RKO (cell line): ENCODE measurements at places on chromosomes 3 and 15.

DNA sequence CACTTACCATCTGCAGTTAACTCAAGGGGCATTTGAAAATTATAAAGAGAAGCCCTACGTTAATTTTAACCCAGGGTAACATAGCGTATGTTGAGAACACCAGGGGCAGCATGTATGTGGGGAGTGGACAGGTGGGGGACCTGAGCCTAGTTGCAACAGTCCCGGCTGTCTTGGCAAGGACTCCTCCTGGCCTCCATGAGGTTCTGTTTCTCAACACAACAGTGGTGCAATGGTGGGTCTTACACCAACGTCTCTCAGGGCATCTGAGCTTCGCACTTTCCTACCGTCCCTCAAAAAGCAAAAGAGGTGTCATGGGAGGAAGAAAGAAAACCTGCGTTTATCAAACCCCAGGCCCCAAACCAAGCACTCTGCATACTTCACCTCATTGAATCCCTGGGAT, 50.6 kb downstream of the MGLL start:
- DNase-seq = no peak

DNA sequence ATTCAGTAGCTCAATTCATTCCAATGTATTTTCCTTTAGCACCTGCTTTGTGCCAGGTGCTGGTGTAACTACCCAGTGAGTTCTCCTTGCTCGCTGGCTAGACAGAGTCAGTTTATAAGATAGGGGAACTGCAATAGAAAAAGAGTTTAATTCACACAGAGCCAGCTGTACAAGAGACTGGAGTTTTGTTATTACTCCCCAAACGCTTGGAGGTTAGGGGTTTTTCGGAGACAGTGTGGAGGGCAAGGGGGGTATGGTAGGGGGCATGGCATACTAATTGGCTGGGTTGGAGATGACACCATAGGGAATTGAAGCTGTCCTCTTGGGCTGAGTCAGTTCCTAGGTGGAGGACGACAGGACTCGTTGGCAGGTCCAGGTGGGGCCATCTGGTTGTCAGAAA, 5.4 kb upstream of the CFAP91 start:
- DNase-seq = no peak

DNA sequence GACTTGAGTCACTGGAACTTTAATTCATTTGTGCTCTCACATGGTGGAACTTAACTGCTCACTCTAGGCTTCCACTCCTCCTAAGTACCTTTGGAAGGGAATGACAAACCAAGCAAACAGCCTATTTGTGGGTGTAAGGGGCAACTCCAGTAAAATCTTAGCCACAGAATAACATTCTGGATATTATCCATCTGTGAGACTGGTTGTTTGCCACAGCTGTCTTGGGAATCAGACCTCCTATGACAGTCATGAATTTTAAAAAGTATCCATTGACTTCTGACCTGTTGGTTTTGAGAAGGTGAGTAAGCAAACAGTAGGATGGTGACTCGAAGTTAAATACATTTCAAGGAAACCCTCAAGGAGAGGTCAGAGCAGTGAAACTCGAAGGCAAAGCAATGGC, 147.3 kb upstream of the CDIN1 start:
- no peak for DNase-seq

- DNase-seq = no peak
Measured at GRCh38 chr3:127006781-127007436, 24.0 kb downstream of the PLXNA1 start.

DNA sequence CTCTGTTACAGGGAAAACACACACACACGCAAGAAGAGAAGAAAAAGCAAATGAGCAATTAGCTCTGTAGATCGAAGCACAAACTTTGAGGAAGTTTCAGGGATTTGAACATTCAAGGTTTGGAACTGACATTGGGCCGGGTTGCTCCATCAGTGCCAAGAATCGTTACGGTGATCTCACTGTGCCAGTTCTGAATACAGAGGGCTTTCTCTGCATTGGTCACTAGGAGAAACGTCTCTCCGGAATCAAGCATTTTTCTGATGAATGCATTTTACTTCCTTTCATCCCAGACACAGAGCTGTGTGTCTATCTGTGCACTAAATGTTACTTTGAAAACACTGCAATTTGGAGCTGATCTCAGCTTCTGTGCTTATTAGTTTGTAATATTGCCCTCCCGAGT, 11.2 kb downstream of the HRH1 start:
- no peak for DNase-seq

DNA sequence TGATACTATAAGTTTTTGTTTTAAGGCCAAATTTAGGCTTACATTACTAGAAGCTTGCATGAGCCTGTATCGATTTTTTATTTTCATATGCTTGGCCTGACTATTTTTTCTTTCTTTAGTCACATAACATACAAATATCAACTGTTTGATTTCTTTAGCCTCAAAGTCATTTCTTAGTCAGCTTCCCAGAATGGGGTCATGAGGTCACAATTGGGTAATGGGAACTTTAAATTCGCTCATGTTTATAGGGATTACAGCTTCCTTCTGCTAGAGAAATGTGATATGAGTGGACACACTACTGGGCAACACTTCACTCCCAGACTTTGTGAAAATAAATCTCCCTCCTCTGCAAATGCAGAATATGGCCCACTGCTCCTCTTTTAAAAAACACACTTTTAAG, 9.1 kb upstream of the TIPARP start:
- DNase-seq = no peak

GRCh38 chr3:69864141-69864540, 124.9 kb downstream of the MITF start:
- no peak for DNase-seq

- no peak for DNase-seq
Measured at GRCh38 chr3:149599236-149599635, 58.6 kb downstream of the WWTR1 start.

GRCh38 chr3:144957398-144958101, 985.9 kb downstream of the DIPK2A start:
- DNase-seq = no peak

DNA sequence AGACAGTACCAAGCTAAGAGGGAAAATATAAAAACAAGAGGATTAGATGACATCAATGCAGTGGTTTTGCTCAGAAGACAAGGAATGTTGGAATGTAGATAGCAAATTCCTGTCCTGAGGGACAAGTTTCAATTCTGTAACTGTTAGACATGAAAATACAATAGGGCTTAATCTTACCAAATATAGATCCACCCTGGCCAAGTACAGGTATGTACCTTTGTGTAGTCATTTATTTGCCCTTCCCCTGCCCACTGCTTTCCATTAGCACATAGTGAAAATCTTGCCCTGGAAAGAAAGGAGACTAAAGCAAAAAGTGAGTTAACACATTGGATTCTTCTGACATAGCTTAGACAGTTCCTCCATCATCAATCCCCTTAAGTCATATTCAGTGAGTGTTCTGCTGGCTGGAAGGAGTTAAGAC, 389.0 kb upstream of the THBS1 start:
- DNase-seq = no peak

DNA sequence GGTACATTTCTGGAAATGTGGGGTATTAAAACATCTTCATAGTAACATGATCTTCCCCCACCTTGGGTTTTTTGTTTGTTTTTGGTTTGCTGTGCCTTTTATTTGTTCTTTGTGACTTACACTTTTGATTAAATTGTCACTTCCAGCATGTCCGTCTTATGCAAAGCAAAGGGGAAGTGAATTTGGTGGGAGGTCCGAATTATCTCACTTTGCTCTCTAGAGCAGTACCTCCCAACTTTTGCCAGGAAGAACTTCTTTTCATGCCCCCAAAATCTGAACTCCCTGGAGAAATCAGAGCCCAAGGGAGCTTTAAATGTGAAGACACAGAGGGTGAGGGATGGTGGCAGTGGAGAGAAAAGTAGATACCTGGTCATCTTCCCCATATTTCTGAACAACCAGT, 173.1 kb downstream of the IL5RA start:
- DNase-seq = no peak

- no peak for DNase-seq
Measured at GRCh38 chr3:120634539-120634938, 38.4 kb downstream of the NDUFB4 start.

GRCh38 chr3:57184526-57184925, 15.3 kb downstream of the HESX1 start:
- DNase-seq = no peak

DNA sequence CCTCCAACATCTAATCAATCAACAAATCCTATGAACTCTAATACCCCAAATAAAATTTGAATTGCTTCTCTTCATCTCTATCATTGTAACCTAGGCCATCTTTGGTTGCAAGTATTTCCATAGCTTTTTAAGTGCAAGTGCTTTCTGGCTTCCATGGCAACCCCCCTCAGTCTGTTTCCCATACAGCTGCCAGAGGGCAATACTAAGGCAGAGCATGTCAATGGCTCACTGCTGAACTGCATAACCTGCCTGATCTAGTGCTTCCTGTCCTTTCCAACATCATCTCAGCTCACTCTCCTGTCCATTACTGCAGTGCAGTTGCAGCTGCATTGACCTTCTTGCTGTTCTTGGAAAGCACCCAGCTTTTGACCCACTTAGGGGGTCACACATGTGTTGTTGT, 198.4 kb downstream of the WNT5A start:
- no peak for DNase-seq

DNA sequence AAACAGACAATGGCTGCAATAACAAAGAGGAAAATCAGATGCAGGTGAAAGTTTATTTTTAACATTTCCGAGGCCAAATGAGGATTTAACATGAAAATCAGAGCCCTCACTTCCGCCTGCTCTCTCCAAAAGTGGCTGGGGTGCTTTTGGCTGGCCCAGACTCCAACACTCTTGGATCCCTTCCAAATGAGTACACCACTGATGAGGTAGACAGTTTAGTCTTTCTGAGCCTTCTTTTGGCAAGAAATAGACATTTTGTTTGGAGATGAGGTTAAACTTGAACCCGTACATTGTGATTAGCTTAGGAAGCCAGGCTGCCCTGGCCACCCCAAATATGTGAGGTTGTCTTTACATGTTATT, 51.0 kb upstream of the TRA2B start:
- DNase-seq = no peak

DNA sequence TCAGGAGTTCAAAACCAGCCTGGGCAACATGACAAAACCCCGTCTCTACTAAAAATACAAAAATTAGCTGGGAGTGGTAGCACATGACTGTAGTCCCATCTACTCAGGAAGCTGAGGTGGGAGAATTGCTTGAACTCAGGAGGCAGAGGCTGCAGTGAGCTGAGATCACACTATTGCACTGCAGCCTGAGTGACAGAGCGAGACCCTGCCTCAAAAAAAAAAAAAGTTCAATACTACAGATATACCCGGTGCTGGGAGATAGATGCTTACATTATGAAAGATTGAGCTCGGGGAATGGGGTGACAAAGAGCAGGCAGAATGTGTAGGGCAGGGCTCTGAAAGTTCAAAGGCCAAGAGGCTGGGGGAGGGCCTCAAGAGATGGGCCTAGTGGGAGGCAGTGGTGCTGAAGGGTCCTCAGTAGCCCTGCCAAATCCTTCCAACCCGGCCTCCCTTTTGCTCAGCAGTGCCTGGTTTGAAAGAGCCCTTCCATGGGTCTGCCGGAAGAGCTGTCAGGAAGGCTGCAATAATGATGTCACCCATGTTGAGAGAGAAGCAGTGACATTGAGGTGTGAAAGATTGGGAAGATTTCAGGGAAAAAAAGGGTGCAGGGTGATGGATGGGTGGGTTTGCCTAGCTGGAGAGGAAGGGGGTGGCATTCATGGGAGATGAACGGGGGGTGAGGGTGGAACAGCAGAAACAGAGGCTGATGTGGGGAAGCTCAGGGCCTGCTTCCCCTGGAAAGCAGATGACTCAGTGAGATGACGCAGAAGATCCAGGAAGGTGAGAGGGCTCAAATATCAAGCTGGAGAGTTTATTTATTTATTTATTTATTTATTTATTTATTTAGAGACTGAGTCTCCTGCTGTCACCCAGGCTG, 20.0 kb upstream of the IREB2 start:
- DNase-seq = peak; percentile 40

- no peak for DNase-seq
Measured at GRCh38 chr3:143914257-143914656, 57.4 kb upstream of the DIPK2A start.

DNA sequence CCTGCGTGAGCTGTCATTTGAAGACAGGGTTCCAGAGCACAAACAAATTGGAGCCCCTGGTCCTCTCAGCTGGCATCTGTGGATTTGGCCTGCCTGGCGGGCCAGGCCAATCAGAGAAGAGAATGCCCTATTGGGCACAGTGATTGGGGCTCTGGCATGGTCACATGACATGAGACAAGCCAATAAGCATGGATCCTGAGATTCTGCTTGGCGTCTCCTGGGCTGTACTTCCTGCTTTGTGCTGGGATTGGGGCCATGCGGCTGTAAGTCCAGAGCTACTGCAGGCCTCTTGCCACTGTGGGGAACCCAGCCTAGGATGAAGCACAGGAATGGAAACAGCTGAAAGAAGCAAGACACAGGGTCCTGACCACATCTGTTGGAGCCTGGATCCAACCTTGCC, 121.4 kb downstream of the FBLN2 start:
- DNase-seq = no peak

- no peak for DNase-seq
Measured at GRCh38 chr3:185586686-185587039, 568 bp downstream of the SENP2 start.

DNA sequence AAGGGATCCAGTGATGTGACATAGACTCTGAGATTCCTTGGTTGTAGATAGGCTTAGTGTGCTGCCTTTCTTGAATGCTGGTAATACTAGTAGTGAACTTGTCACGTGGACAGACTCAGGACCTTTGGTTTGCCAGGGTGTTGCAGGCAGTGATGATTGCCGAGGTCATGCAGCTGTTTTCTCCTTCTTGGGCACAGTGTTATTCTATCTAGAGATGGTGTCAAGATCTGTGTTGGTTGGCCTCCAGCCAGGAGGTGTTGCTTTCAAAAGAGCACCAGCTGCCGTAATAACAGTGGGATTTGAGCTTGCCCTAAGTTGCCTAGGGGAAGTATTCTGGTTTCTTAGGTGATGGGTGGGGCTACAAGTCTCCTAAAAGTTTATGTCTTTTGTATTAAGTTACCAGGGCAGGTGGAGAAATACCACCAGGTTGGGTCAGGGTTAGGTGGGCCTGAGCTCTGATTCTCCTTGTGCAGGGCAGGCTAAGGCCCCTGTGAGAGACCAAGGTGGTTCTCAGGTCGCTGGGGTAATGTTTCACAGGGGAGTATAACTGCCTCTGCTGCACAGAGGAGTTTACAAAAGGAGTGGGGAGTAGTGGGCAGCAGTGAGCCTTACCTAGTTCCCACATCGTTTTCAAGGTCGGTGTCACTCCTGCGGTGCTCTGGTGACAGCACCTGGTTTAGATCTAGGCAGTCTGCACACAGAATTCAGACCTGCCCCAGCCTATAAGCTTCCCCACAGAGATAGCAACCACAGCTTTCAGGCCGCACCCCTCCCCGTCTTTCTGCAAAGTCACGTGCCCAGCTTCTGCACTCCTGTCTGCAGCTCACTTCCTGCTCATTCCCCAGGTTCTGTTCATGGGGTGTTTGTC, 350.3 kb downstream of the DOCK3 start:
- no peak for DNase-seq

- DNase-seq = no peak
Measured at GRCh38 chr15:74129586-74130154, 716 bp upstream of the ISLR2 start.

- DNase-seq = no peak
Measured at GRCh38 chr15:27278761-27279160, 307.8 kb downstream of the GABRG3 start.

GRCh38 chr3:4413467-4413866, 53.6 kb downstream of the SUMF1 start:
- DNase-seq = no peak

GRCh38 chr3:129549006-129549800, 6.2 kb downstream of the H1-8 start:
- DNase-seq = no peak

GRCh38 chr3:196662033-196662432, 22.5 kb downstream of the NRROS start:
- DNase-seq = no peak
